Endodermal cell (in vitro differentiated cells): ENCODE measurements at places on chromosomes 6 and 20.
A peak's percentile ranks its signal among the peaks of the same experiment; 100 is the strongest.

DNA sequence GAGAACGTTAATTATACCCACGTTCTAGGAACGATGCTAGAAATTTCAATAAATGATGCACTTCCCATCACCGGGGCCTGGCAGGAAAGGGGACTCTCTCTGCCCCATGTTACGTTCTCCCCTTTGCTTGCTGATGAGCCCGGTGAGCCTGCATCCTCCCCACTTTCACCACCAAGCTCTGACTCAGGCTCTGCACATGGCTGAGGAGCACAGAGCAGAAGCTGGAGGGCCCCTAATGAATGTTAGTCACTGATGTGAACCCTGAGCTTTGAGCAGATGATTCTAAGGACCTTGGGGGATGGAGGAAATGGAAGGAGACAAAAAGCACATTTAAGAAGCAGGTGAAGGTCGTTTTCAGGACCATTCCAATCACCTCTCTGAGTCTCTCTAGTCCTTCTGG lies 468.2 kb upstream of the ARID1B start:
- DNase-seq: no peak

- peak; percentile 86 for DNase-seq
Observed at GRCh38 chr6:122609881-122610689, at the start of gene PKIB. TSS of gene PKIB (plus strand) at chr6:122610405. CDS start at chr6:122717795, 107,390 bp downstream.

GRCh38 chr6:26401389-26401986 lies 587 bp upstream of the BTN3A1 start:
- DNase-seq: no peak

- DNase-seq: peak; percentile 91
Observed at GRCh38 chr6:39102071-39102820, 12.7 kb downstream of the SAYSD1 start.

- DNase-seq: no peak
Observed at GRCh38 chr6:150751296-150751695, 114.2 kb upstream of the MTHFD1L start.

DNA sequence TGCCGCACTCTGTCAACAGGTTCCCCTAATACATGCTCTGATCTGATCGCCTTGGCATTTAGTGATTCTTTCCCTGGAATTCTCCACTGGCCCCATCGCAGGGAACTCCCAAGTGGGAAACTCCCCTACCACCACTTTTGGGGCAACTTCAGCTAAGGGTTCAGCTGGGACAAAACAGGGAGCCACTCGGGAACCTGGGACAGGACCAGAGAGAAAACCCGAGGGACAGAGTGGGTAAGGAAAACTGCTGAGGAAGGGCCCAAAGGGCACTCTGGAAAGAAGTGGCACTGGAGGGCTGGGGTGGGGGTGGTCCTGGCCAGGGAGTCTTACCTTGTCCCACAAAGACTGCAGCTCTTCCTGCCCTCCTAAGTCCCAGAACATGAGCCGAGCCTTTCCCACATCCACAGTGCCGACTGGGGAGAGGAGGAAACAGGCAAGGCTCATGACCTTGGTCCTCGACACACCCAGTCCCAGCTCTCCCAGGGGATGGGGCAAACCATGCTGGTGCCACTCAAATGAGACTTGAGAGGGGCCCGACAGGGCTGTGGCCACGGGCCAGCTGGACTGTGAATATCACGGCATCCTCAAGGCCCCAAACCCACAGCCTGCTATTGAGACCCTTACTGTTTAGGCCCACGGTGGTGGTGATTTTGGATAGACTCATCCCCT lies 1.6 kb downstream of the ARFRP1 start:
- DNase-seq: no peak

DNA sequence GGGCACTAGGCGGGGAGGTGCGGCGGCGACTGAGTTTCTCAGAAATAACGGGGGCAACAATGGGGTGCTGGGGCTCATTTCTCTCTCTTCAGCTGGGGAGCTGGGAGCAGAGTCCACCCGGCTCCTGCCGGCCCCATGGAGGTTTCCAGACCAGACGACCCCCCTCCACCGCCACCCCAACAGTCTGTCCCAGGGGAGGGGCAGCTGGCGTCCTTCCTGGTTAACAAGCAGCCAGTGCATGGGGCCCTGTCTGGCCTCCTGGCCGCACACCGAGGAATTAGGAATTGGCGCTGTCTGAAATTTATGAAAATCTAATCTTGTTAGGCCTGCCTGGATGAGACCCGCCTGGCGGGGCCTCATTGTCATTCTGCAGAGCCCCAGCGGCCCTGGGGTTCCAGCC lies 42.4 kb downstream of the PMEPA1 start:
- DNase-seq: no peak

- no peak for DNase-seq
Observed at GRCh38 chr6:28974505-28974904, 30.6 kb downstream of the ZNF311 start.

GRCh38 chr6:113428702-113429101 lies 428.4 kb upstream of the MARCKS start:
- DNase-seq: no peak

DNA sequence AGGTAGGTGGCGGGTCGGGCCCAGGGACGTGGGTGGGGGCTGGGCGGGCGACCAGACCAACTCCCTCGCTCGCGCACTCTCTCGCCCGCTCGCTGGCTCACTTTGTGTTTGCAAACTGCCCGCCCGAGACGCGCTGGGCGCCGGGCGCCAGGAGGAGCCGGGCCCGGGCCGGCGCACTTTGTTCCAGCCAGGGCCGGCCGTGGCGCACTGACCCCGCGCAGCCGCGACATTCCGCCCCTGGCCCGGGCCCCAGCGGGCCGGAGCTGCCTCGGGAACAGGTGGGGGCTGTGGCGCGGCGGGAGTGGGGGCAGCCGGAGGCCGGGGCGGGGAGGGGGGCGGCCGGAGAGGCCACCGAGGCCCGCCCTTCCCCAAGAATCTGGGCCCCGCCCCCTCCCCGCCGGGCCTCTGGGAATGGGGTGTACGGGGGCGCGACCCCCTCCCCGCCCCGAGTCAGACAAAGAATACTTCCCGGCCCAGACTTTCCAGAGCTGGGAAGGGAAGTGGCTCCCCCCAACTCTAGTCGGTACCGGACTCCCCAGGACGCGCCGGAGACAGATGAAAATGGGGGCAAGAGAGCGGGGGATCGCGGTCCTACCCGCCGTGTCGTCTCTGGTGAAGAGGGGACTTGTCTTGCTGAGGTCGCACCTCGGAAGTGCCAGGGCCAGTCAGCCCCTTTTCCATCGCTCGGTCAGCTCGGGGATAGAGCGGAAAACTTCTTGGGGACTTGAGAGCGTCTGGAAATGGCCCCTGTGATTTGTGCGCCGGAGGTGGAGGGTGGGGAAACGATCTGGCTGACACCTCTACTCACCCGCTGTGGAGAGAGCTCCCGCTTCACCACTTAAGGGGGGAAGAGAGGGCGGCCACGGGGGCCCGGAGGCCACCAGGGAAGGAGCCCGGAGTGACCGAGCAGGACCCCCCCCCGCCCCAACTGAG lies 951 bp downstream of the FOXP4 start:
- peak; percentile 84 for DNase-seq

DNA sequence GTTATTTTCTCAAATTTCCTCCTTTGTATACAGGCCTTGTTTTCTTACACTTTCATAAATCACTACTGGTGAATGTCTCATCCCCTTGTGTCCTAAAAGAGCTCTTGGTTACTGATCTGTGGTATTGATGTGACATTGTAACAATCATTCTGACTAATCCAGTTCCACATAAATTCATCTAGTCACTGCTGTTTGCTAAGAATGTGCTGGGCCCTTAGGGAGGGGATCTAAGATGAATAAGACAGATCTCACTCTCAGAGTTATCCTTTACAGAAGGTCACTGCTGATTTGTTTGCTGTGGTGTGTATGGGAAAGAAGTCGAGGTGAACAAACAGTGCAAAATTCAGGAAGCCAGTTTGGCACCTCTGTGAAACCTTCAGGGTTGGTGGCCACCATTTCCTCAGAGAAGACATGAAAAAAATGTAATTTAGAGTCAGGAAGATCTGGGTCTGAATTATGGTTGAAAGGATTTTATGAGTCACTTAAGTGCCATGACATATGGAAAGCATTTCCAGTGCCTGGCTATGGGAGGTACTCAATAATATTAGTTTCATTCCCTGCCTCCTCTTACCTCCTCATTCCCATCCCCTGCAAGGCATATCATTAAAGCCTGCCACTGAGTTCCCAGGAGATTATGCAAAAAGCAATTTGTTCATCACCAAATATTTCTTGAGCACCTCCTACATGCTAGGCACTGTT lies 121.8 kb downstream of the COL9A1 start:
- no peak for DNase-seq

- peak; percentile 35 for DNase-seq
Observed at GRCh38 chr20:32648761-32649650, 24.7 kb downstream of the C20orf203 start.

GRCh38 chr20:11229772-11230171 lies 556.0 kb upstream of the JAG1 start:
- no peak for DNase-seq

DNA sequence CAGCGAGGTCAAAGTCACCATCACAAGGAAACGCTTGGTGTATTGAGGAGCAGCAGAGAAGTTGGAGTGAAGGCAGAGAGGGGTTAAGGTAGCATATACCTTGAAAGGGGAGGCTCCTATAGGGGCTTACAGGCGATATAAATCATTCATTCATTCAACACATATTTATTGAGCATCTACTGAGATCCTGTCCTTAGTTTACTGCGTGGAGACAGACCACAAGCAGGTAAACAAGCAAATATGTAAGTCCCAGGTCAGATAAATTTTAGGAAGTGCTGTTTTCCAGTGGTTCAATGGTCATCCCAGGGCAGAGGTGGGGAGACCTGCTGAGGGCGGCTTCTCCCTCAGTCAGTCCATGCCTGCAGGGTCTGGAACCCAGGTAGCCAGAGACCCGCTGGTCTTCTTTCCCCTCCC lies 761 bp upstream of the DNMT3B start:
- DNase-seq: no peak

- DNase-seq: no peak
Observed at GRCh38 chr6:84773133-84773430, 8.7 kb upstream of the TBX18 start.

DNA sequence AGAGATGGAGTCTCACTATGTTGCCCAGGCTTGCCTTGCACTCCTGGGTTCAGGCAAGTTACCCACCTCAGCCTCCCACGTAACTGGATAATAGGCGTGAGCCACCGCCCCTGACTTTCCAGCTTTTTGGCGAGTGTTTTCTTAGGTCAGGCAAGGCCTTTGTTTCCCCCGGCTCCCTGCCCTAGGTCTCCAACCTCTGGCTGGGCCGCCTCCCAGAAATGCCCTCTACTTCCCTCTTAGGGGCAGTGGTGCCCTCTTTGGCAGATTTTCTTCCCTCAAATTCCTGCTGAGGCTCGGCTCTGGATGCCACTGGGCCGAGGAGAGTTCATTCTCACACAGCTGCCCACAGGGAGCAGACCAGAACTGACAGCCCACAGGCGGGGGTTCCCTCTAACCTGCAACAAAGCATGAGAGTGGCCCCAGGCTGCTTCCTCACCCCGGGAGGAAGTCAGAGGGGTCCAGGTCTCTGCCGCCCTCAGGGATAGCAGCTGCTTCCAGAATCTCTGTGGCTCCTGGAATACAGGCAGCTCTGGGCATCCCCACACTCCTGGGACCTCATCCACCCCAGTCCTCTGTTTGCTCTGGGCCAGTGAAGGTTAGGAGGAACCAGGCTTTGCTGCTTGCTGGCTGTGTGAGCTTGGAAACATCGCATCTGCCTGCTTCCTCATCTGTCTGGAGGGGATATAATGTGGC lies 56.5 kb downstream of the TCP11 start:
- DNase-seq: peak; percentile 30

- no peak for DNase-seq
Observed at GRCh38 chr20:49724408-49725223, 10.9 kb upstream of the B4GALT5 start.

GRCh38 chr6:123940551-123940950 lies 136.9 kb downstream of the NKAIN2 start:
- no peak for DNase-seq

DNA sequence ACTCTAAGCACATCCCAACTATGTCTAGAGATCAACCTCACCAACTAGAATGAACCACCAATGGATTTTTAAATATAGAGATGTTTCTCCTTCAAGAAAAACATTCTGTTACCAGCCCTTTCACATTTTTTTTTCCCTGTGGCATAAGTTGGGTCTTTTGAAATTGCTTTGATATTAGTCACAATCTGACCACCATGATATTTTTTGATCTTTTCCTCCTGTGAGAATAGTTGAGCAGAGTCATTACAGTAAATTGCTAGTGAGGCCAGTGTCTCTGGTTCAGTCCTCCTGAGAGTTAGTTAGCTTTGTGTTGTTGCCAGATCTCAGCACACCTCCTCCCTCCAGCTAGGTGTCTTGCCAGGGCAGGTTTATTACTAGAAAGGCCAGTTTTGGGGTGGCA lies 79.7 kb upstream of the MYLIP start:
- DNase-seq: no peak

GRCh38 chr20:8526610-8527009 lies 394.5 kb downstream of the PLCB1 start:
- no peak for DNase-seq

GRCh38 chr20:53220482-53221307 lies 248.5 kb downstream of the TSHZ2 start:
- no peak for DNase-seq

GRCh38 chr6:13328875-13329183 lies 492 bp upstream of the TBC1D7 start:
- no peak for DNase-seq

DNA sequence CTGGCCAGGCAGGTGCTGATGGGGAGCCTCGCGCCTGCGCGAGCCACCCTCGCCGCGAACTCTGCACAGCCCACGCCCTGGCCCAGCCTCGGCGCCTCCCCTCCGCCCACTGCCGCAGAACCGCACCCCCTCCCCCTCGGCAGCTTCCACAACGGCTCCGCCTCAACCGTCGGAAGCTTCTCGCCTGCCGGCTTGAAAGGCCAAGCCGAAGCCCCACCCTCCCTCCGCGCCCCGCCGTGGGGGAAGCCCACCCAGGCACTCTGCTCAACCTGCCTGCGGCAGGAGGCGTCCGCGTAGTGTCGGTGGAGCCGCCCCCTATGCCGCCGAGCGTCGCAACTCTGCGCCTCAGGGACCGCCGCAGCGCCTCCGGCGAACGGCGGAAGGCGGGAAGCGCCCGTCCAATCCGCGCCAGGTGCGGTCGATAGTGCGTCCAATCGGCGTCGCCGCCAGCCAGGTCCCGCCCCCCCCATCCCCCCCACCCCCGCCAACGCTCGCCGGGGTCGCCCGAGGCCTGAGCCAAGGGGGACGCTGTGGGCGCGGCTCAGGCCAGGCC lies at the start of gene SYCP2:
SYCP2 (minus strand) TSS at position 342 of the 553 bp plus-strand sequence. CDS start 11,224 bp downstream, outside the sequence.
- no peak for DNase-seq

GRCh38 chr20:41627001-41627495 lies 8.9 kb upstream of the CHD6 start:
- DNase-seq: no peak
